ENCODE measurements at places on chromosomes 6 and 20. TPM values are rescaled to one million over a fixed set of nuclear protein-coding genes. Genes with fewer than 3 reads are reported as not detected.

Gene HDGFL1
- total RNA-seq = not detected

Gene ZNF391
- 4.2 TPM for total RNA-seq

Gene TP53RK
- total RNA-seq = 15.7 TPM

Gene TREML2
- total RNA-seq = 1.4 TPM

Gene CST1
- not detected for total RNA-seq

Gene CCN2
- total RNA-seq = 73.5 TPM

Gene RANBP9
- total RNA-seq = 32.1 TPM

Gene PRDM13
- total RNA-seq = not detected

Data from lung (tissue), 17 donors.